Left kidney (tissue), 8 donors: ENCODE measurements at places on chromosomes 13 and 19. TPM values are rescaled to one million over a fixed set of nuclear protein-coding genes. Genes with fewer than 3 reads are reported as not detected.

ANGPTL8 gene
- polyA plus RNA-seq = 0.62 TPM

DNA sequence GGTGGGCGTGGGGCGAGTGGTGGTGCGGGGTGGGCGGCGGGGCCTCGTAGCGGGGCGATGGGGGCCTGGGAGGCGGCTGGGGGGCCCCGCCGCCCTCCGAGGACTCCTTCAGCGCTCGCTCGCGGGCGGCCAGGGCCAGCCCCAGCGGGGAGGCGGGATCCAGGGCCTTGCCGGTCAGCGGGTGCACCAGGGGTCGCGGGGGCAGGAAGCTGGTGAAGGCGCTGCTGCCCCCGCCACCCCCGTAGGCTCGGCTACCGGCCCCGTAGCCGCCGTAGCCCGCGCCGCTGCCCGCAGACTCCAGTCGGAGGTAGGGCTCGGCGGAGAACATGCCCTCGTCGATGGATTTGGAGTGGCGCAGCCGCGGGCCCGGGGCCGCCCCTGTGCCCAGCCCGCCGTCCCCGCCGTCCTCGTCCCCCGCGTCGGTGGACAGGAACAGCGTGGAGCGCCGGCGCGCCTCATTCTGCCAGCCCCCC is 18.6 kb downstream of the C19orf81 start:
- DNase-seq = no peak

- DNase-seq = no peak
Observed at GRCh38 chr13:73090116-73090822, 31.5 kb downstream of the KLF5 start.

DAND5 gene
- 0.18 TPM for polyA plus RNA-seq

- no peak for DNase-seq
Observed at GRCh38 chr19:36019061-36019670, 5.2 kb upstream of the ALKBH6 start.

- no peak for DNase-seq
Observed at GRCh38 chr19:2922987-2923386, 21.8 kb downstream of the ZNF77 start.

NKG7 gene
- 1.3 TPM for polyA plus RNA-seq

GRCh38 chr13:49308921-49309408 is 61.2 kb downstream of the CDADC1 start:
- no peak for DNase-seq

ZNF808 gene
- 23.9 TPM for polyA plus RNA-seq

DNA sequence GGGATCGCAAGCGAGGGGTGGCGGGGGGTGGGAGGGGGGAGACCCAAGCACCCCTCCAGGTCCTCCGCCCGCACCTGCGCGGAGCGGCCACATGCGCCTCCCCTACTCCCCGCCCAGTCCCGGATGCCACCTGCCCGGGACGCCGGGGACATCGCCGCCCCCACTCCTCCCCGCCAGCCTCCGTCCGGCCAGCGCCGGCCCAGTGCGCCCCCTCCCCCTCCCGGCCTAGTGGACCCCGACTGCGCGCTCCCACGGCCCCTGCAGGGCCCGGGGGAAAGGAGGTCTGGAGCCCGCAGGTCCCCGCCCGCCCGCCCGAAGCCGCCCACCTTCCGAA is 263 bp downstream of the RHPN2 start:
- DNase-seq = peak; percentile 50

GRCh38 chr19:16259385-16260159 is 61.9 kb downstream of the AP1M1 start:
- DNase-seq = no peak

PDX1 gene
- not detected for polyA plus RNA-seq

ZNF587B gene
- 24.9 TPM for polyA plus RNA-seq

GRCh38 chr13:76707360-76707759 is 178.8 kb downstream of the KCTD12 start:
- DNase-seq = no peak

MBD3L2 gene
- not detected for polyA plus RNA-seq

- no peak for DNase-seq
Observed at GRCh38 chr19:18697680-18698079, 14.2 kb downstream of the CRTC1 start.

GRCh38 chr13:33261387-33262061 is 24.0 kb downstream of the STARD13 start:
- no peak for DNase-seq

- no peak for DNase-seq
Observed at GRCh38 chr19:4449022-4449638, 8.5 kb downstream of the UBXN6 start.

- DNase-seq = no peak
Observed at GRCh38 chr19:6219586-6220290, 60.0 kb downstream of the MLLT1 start.

DNA sequence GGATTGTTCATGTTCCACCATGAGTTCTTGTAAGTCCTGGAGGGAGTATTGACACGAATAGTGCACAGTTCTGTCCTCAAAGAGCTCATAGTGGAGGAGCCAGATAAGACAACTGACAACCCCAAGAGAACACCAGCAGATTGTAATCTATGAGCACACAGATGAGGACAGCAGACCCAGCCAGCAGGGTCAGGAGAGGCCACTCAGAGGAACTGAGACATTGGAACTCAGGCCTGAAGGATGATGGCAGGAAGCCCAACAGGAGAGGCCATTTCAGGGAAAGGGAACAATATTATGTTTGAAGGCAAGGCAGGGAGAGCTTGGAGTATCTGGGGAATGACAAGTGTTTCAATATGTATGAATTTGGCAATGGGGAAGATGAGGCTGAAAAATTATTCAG is 63.7 kb upstream of the IPO5 start:
- no peak for DNase-seq
